ENCODE measurements at places on chromosomes 7 and 10.

DNA sequence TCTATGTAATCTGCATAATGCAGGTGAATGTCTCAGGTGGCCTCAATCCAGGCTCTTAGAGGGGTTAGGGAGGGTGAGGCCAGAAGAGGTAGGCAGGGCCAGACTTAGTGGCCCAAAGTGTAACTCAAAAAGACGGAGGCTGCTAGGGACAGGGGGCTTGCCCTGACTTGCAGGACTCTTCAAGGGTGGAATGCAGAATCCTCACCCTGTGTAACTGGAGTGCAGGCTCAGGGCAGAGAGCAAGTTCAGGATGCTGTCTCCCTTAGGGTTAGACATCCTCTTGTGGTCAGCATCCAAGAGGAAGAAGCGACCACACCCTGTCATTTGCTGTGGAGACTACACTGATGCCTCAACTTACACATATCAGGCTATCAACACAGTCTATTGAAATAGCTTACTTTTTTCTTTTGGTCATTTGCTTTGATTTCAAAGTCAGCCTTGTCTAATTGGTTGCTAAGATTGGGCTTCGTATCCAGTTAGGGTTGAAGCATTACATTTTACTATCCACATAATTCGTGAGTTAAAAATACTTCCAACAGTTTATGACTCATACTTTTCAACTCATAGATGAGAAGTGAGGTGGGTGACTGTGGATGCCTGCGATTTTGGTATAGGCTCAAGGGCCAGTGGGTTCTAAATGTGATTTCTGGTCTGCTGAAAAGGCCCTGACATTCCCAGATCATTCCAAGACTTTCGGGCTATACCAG lies 563.6 kb downstream of the SUGCT start:
- DNase-seq: no peak

GRCh38 chr10:132910186-132910880 lies 32.0 kb downstream of the CFAP46 start:
- no peak for DNase-seq

- no peak for DNase-seq
These were observed 5.7 kb downstream of the LRRC20 start for GRCh38 chr10:70376436-70377378.

DNA sequence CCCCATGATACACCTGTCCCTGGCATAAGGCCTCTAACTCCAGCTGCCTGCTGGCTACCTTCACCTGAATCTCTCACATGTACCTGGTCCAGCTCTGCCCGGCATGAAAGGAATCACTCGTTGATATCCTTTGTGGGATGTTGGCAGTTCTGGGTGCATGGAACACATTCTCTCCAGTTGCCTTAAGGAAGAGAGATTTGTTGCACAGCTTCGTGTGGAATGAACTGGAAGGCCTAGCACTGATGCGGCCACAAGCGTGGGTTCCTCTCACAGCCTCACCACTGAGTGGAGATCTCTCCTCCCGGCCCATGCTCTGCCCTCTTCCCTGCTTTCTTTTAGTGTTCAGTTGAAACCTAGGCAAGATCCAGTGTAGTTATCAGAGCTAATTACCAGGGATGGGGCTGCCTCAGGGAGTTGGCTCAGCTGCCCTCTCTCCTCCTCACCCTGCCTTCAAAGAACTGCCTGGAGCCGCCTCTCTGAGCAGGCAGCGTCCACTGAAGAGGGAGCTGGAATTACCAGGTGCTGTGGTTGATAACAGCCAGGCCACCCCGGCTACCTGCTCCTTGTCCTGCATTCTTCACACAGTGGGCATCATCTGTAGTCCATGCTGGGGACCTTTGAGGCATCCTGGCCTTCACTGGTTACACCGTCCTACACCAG lies 194.3 kb downstream of the CCDC3 start:
- DNase-seq: no peak

DNA sequence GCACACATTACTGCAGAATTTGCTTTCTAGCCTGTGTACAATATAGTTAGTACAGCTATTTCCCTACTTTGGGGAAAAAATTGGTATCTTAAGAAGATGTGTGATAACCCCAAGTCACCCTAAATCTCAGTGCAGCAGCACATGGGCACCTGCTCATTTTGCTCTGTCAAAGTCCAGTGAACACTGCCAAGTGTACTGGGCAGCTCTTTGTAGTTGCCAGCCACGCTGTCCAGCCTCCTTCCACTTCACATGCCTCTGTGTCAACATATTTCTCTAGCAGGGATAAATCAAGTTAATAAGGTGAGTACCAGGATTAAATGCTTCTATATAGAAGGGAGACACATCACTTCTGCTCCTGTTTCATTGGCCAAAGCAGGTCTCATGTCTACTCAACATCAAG lies 87.1 kb upstream of the CDC14C start:
- DNase-seq: no peak

- DNase-seq: no peak
These were observed 411 bp downstream of the BCCIP start for GRCh38 chr10:125823663-125824251.

- no peak for DNase-seq
These were observed 9.9 kb upstream of the NPVF start for GRCh38 chr7:25238066-25238725.

- DNase-seq: no peak
These were observed 182.1 kb downstream of the AUTS2 start for GRCh38 chr7:69780379-69780778.

DNA sequence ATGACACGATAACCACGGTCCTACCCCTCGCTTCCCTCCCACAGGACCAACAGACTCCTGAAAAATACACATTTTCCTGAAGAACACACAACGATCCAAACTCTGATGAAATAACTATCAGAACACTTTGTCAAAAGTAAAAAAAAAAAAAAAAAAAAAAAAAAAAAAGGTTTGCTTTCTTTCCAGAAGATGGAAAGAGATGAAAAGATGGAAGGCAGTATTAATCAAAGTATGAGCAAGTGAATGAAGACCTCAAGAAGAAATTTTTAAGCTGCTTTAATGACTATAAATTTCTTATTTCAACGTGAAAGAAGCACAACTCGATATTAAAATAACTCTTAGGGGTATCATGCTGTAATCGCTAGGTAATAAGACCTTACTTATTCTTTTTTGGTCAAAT lies 202.3 kb downstream of the CHCHD3 start:
- no peak for DNase-seq

DNA sequence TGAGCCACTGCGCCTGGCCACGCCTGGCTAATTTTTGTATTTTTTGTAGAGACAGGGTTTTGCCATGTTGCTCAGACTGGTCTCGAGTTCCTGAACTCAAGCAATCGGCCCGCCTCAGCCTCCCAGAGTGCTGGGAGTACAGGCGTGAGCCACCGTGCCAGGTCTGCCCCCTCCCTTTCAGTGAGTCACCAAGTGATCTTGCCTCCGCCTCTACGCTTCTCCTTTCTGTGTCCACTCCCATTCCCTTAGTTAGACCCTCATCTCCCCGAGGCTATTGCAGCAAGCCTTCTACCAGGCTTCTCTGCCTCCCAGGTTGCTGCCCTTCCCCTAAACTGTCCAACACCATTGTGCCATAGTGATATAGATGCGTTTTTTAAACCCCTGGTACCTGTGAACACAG lies 32.9 kb downstream of the CDC123 start:
- no peak for DNase-seq

DNA sequence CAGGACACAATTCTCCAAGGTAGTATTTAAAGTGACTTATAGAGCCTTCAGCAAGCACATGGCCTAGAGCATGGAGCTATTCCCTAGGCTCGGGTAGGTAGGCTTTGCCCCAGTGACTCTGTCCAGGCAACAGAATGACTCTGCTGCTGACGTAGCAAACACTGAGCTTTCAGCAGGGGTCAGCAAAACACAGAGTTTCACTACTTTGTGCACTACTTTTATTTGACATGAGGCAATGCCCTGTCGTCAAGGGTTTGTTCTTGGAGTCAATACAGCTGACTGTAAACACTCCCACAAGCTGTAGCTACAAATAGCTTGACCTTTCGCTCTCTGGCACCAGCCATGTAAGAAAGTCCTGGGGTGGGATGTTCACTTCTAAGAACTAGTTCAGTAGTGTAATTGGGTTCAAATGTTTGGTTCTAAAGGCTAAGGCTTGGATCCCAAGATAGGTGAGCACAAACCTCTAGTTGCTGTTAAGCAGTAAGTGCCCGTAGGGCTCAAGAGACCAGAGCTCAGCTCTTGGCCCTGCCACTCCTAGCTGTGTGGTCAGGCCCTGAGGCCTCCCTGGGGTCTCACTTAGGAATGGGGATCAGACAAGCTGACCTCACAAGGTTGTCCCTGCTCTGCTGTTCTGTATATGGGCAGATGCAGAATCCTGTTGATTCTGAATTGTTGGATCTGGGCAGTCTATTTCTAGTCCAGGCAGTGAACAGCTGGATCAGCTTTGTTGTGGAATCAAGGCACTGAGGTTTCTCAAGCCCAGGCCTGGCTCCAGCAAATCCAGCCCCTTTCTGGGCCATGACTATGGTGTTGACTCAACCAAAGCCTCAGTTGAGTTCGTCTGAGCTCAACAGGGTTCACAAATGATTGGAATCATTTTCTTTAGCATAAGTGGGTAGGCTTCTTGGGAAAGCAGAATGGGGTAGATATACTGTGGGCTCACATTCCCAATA lies 10.7 kb downstream of the NODAL start:
- no peak for DNase-seq

GRCh38 chr10:89909752-89910151 lies 208.4 kb downstream of the KIF20B start:
- DNase-seq: no peak

GRCh38 chr7:115059321-115059720 lies 137.4 kb downstream of the MDFIC start:
- no peak for DNase-seq

DNA sequence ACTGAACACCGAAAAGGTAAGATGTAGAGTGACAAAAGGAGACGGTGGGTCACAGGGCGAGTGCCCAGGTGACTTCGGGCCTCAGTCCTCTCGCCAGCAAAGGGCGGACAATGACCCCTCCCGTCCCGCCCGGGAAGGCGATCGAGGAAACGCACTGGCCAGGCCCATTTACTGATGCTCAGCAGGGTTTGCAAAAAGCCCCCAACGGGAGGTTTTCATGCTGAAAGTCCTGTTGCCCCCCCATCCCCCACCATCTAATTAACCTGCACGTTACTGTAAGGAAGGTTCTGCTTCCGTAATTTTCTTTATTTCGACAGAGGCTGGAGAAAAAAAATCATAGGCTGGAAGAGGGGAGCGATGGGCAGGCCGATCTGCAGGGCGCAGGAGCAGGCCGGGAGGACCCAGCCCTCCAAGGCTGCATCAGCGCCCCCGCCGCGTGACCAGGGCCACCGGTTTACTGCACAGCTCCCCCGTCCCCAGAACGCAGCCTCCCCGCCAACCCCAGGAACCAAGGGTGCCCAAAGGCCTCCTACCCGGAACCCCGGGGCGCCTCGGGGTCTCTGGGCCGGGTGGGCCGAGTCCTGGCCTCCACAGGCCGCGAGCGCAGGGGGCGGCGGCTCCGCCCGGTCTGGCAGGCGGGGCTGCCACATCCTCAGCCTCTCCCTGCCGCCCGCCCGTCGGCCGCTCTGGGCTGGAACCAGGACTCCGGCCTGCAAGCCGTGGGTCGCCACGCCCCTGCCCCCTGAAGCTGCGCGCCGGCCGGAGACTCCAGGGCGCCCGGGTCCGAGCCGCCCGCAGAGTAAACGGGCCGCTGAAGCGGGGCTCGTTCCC lies 613 bp downstream of the OAT start:
- DNase-seq: no peak

DNA sequence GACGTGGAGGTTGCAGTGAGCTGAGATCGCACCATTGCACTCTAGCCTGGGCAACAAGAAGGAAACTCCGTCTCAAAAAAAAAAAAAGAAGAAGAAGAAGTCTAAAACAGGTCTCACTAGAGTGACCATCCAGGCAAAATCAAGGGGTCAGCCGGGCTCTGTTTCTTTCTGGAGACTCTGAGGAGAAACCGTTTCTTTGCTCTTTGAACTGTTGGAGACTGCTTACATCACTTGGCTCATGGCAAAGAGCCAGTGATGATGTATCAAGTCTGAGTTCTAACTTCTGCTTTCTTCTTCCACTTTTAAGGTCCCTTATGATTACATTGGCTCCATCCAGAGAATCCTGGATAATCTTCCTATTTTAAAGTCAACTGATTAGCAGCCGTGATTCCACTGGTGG lies 306.8 kb downstream of the WDR11 start:
- no peak for DNase-seq

DNA sequence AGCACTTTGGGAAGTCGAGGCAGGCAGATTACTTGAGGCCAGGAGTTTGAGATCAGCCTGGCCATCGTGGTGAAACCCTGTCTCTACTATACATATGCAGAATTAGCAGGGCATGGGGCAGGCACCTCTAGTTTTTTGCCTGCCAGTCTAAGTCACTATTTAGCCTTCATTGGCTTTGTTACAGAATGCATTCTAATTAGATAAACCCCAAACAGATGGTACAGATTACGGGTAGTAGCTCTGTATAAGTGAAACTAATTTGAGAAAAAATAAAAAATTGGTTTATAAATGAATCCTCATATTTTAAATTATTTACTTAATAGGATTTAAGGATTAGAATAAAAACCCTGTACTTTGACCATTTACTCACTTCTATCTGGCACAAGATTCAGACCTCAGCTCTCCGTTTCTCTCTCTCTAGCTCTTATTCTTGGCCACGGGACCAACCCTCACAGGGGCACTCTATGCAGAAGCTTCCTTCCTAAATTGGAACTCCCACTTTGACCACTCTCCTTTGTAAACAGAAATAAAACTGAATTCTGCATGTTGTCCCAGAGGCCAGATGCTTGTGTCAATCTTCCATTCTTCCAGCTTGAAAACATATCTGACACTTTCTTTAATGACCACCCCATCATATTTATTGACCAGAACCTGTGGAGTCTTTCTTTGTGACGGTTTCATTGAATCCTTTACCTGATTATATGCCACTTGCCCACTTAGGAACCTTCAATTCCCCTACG lies 26.8 kb downstream of the BET1 start:
- DNase-seq: no peak

DNA sequence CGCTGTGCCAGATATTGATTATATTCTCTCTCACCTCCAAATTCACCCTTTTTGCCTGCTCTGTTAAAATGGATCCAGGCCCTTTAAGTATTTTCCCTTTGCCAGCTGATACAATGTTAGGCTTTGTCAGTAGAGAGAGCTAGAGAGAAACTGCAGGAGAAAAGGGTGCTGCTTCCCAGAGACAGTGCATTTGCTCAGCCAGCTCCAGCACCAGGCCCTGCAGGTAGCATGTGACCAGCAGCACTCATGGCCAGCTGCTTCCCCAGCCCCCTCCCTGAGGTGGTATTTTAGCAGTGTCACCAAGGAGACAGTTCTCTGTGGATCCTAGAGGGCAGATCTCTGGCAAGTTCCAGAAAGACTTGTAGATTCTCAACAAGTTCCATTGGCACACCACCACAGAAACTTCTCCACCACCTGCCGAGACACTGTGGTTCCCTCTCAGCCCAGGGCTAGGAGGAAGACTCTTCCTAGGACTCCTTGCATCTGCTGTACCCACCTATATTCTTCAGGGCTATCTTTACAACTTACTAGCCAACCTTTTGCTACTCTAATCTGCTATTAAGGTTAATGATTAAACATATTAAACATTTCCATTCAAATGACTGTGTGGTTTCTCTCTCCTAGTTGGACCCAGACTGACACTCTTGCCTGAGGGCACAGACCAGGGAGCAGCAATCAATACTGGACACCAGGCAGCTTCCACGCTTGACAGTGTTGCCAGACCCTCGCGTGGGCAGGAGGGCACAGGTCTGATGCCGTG lies 35.6 kb upstream of the ADAM12 start:
- no peak for DNase-seq
